SW 1271 (cell line): ENCODE measurements at places on chromosomes 1 and 21.

- no peak for DNase-seq
Observed at GRCh38 chr1:29634746-29635335, 398.5 kb downstream of the PTPRU start.

DNA sequence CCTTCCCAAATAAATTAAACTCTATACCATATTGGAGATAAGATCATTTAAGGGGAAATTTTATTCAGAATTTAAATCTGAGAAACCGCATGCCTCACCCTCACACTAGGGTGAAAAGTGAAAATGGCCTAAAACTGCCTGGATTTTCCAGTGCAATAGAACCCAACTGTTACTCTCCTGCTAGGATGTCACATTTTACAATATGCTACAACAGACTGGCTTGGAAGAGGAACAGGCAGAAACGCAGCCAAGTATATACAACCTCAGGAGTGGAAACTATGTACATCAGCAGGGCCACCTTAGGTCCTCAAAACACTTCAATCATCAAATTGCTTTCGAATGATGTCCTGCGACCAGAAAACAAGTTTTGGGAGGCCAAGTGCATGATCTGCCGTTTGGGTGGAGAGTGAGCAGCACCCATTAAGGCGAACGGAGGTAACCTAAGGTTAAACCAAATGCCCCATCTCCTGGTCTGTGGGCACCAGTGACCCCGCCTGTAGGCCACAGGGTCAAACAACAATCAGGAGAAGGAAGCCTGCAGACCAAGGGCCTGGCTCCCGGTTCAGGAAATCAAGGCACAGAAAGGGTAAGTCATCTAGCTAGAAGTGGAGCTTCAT is 4.9 kb downstream of the RCAN1 start:
- DNase-seq: no peak

DNA sequence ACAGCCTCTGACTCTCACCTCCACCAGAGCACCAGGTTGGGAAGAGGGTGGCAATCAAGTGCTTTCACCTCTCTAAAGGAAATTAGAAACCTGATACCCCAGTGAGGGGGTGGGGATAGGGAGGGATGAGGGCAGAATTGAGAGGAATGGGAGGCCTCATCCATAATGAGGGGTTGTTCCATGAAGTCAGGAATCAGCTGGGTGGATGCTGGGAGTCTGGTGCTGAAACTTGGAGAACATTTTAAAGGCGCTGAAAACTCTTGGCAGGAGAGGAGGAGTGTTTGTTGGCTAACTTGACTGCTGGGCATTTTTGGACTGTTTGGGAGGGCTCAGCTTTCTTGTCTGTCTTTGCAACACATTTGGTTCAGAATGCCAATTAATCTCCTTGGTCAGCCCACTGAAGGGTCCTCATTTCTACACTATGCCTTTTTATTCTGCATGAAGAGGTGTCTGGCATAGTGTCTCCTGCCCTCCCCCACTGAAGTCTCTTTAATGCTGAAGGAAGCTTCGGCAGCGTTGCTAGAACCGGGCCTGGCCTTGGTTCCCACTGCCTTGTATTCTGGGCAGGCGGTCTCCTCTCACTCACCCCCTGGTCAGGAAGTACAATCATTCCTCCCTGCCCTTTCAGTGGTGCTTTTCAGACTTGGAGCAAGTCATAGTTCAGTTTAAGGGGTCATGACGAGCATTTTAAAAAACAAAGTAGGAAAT is 2.2 kb downstream of the PHGDH start:
- DNase-seq: no peak

DNA sequence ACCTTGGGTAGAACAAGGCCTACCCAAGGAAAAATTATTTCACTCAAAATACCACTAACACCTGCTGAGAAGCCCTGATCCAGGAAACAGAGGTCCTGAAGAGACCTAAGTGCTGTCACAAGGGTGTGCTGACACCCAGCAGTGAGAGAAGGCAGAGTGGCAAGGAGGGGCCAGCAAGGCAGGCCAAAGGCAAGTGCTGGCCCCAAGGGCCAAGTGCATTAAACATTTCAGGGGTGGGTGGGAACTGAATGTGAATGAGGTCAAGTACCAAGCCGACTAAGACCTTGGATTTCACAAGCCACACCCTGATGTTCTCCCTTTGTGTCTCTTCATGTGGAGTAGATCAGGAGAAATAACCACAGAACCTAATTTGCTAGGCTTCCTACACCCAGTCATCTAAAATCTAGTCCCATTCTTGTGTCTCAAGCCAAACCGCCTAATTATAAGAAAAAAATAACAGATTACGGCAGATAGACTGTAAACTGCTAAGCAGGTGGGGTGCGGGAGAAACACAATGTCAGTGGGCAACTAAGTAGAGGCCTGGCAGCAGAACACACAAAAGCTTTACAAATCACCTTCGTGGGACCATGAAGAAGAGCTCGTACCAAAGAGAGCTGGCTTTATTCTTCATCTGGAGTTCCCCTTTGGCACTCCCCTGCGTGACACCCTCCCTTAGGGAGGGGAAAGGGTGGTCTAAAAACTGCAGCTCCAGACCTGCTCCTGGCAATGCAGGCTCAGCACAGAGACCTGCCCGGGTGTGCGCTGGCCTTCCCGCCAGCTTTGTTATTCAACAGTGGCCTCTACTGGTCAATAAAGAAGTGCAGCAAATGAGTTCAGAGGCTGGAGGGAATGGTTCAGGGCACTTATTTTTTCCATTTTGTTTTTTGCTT is 8.7 kb downstream of the UBE2G2 start:
- peak; percentile 19 for DNase-seq
